Activated CD4-positive, alpha-beta T cell treated with anti-CD3 and anti-CD28 coated beads, Interleukin-10, Interleukin-2, amounts not matched to agents 100 ng/mL and 50 ng/mL, durations not matched to agents 16 hours and 8 hours (primary cell): ENCODE measurements at places on chromosomes 1 and 21.

- no peak for DNase-seq
Measured at GRCh38 chr1:169059421-169059820, 47.1 kb upstream of the ATP1B1 start.

DNA sequence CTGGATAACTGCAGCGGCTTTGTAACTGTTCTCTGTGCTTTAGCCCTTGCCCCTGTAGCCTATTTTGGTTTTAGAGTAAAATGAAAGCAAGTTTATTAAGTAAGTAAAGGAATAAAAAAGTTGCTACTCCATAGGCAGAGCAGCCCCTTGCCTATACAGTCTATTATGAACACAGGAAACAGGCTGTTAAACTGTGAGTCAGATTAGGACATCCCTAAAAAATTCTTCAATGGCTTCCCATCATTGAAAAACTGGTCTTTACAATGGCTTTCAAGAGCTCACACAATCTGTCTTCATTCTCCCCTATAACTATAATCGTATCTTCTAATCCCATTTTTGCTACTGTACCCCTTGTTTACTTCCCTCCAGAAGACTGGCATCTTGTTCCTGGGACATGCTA is 43.0 kb downstream of the ATG4C start:
- DNase-seq, result no peak

DNA sequence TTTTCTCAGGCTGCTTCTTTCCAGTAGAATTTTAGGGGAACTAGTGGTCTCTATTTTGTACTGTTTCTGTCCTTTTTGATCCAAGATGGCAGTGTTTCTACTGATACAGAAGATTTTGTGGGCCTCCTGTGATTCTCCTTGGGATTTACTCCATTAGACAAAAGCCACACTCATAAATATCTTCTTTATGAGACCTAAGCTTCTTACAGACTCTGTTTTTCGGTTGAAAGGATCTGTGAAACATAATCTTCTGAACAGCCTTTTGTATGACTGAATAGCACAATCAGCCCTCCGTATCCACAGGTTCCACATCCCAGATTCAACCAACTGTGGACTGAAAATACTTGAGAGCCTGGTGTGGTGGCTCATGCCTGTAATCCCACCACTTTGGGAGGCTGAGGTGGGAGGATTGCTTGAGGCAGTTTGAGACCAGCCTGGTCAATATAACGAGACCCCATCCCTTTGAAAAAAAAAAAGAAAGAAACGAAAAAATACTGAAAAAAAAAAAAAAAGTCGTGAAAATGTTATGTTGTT is 10.8 kb upstream of the PSMD4 start:
- no peak for DNase-seq

DNA sequence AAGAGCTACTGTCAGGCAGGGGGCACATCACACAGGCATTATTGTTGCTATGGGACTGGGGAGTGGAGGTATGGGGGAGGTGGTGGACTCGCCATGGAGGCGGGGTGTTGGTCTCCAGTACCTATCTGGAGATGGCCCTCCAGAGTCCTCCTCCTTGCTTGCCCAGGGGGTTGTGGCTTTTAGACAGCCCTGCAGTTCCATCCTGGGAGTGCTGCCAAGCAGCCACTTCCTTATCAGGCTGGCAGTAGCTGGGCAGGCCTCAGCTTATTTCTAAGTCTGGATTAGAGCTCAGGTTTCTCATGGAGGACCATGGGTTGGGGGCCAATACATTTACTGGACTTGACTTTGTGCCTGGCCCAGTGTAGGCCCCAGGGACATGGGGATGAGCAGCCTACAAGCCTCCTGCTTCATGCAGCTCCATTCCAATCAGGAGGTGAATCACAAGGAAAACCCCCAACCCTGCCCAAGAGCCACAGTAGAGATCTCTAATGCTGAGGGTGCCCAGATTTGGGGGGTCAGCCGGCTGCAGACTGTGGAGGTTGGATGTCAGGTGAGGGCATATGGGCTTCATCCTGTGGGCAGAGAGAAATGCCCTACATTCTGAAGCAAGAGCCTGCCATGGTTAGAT is 210.7 kb upstream of the EDN2 start:
- no peak for DNase-seq

- no peak for DNase-seq
Measured at GRCh38 chr1:87905651-87906050, 577.0 kb downstream of the LMO4 start.

- DNase-seq, result no peak
Measured at GRCh38 chr1:64220241-64220640, 16.8 kb downstream of the UBE2U start.
